ENCODE measurements at places on chromosomes 2 and 18. TPM values are rescaled to one million over a fixed set of nuclear protein-coding genes. Genes with fewer than 3 reads are reported as not detected.

DNA sequence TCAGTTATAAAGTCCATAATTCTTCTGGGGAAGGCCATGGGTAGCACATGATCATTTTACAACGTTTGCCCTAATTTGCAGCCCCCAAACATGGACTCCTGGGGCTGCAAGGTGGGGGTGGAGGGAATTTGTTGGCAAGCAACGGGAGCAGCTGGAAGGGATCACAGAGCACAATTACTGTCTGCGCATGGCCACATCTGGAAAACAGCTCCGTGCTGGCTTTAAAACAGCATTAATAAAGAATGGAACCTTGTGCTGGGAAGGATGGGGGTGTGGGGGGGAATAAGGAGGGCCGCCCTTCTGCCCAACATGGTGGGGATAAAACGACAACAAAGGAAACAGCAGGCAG is 60.9 kb upstream of the SLC14A2 start:
- no peak overlapping the region for H3K27ac ChIP-seq
- no peaks in the 10 kb centered on the region for H3K36me3 ChIP-seq

GRCh38 chr2:39625193-39625926 is 40.4 kb upstream of the TMEM178A start:
- no peak overlapping the region for H3K4me3 ChIP-seq
- peak; percentile 41 for DNase-seq
- peaks cover 4% of the 10 kb centered on the region for H3K4me1 ChIP-seq
- H3K36me3 ChIP-seq: no peaks in the 10 kb centered on the region
- no peak overlapping the region for H3K27ac ChIP-seq

DNA sequence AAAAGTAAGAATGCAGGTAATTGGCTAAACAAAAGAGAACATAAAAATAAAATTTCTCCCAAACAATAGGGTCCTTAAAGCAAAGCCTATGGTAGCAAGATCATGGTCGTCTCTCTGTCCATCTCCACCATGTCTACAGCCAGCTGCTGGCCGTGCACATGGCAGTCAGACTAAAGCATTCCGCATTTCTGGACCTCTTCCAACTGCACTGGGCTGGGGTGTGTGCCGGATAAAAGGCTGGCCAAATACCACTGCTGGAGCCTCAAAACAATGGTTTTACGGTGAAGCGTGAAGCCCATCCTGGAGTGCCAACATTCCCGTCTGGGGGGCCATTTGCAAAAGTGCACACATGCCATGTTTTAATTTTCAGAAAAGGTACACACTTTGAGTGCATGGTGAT is 74.8 kb upstream of the PIEZO2 start:
- DNase-seq: no peak
- H3K27me3 ChIP-seq: peaks cover 6% of the 10 kb centered on the region
- H3K27ac ChIP-seq: no peak overlapping the region
- H3K4me3 ChIP-seq: no peak overlapping the region

GRCh38 chr18:7532942-7533341 is 34.2 kb upstream of the PTPRM start:
- no peak for DNase-seq
- H3K27ac ChIP-seq: no peak overlapping the region
- no peaks in the 10 kb centered on the region for H3K27me3 ChIP-seq

DNA sequence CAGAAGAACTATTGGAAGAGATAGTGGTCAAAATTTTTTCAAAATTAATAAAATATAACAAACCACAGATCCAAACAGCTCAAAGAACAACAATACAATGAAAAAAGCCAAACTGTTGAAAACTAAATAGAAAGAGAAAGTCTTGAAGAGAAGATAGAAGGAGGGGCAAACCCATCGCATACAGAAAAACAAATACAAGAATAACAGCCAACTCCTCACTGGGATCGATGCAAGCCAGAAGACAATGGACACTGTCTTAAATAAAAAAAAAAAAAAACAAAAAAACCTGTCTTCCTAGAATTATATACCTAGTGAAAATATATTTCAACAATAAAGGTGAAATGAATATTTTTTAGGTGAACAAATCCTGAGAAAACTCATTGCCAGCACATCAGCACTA is 34.1 kb upstream of the ARHGAP25 start:
- DNase-seq: no peak
- H3K4me3 ChIP-seq: no peak overlapping the region
- no peaks in the 10 kb centered on the region for H3K36me3 ChIP-seq
- peaks cover 33% of the 10 kb centered on the region for H3K27me3 ChIP-seq

- H3K4me3 ChIP-seq: no peak within 1 kb of the TSS
- no peaks in the 10 kb centered on the region for H3K36me3 ChIP-seq
- H3K4me1 ChIP-seq: peaks cover 2% of the 10 kb centered on the region
- H3K27ac ChIP-seq: no peak within 1 kb of the TSS
- peaks cover 39% of the 10 kb centered on the region for H3K27me3 ChIP-seq
These were observed at the start of gene CIB4 for GRCh38 chr2:26640781-26641564. TSS of gene CIB4 (minus strand) at chr2:26641366. CDS start at chr2:26641314, 52 bp downstream.

DNA sequence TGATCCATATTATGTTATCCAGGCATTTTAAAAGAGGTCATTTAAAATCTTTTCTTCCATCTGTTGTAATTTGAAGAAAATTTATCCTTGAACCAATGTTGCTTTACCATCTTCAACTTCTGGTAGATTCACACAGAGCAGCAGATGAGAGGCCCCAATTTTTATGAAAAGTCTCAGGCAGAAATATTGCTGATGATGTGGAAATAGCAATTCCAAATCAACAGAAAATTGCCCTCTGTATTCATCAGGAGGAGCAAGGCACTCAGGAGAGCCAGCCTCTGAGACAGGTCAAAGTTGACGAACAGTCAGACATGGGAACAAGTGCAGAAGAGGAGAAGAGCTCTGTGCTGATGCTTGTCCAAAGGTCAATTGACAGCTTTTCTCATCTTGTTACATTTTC is 444.9 kb downstream of the NCKAP5 start:
- no peak overlapping the region for H3K27ac ChIP-seq
- no peak overlapping the region for H3K4me3 ChIP-seq
- H3K27me3 ChIP-seq: no peaks in the 10 kb centered on the region
- peaks cover 7% of the 10 kb centered on the region for H3K36me3 ChIP-seq
- no peak for DNase-seq

DNA sequence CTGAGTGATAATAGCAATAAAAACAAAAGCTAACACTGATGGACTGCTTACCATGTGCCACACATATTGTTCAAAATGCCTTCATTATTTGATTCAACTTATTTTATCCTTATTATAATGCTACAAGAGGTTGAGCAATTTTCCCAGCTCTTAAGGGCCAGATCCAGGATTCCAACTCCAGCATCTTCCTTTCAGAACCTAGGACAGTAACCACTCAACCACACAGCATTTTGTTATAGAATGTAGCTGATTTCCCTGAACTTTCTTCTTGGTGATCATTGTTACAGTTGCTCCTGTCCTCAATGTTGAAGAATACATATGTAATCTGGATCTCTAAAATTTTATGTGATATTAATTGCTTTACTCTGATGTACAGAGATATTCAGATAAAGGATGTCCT is 341.7 kb downstream of the PIK3C3 start:
- no peak for DNase-seq
- H3K36me3 ChIP-seq: no peaks in the 10 kb centered on the region
- H3K4me3 ChIP-seq: no peak overlapping the region
- H3K4me1 ChIP-seq: no peaks in the 10 kb centered on the region
- H3K27ac ChIP-seq: no peak overlapping the region

- no peak overlapping the region for H3K4me3 ChIP-seq
- no peaks in the 10 kb centered on the region for H3K4me1 ChIP-seq
- no peaks in the 10 kb centered on the region for H3K27me3 ChIP-seq
- no peak for DNase-seq
These were observed 53.8 kb downstream of the LINC00305 start for GRCh38 chr18:64095056-64095455.

DNA sequence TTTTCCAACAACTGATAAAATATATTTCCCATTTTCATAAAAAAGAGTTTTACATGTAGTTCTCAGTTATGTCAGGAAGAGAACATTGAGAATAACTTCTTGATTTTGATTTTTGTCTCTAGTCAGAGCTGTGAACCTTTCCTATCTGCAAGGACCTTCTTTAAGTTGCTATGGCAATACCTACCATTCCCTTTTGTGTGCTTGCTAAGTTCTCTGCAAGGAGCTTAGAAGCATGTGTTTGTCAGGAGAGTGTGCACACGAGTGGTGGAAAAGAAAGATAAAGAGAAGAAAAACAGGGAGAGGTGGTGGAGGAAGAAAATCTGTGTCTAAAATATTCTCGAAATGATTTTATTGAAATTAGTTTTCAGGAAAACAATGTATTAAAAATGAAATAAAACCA is 140.3 kb upstream of the SLC8A1 start:
- H3K4me3 ChIP-seq: no peak overlapping the region
- no peaks in the 10 kb centered on the region for H3K4me1 ChIP-seq
- no peaks in the 10 kb centered on the region for H3K27me3 ChIP-seq
- no peak for DNase-seq
- H3K36me3 ChIP-seq: no peaks in the 10 kb centered on the region
- no peak overlapping the region for H3K27ac ChIP-seq

DNA sequence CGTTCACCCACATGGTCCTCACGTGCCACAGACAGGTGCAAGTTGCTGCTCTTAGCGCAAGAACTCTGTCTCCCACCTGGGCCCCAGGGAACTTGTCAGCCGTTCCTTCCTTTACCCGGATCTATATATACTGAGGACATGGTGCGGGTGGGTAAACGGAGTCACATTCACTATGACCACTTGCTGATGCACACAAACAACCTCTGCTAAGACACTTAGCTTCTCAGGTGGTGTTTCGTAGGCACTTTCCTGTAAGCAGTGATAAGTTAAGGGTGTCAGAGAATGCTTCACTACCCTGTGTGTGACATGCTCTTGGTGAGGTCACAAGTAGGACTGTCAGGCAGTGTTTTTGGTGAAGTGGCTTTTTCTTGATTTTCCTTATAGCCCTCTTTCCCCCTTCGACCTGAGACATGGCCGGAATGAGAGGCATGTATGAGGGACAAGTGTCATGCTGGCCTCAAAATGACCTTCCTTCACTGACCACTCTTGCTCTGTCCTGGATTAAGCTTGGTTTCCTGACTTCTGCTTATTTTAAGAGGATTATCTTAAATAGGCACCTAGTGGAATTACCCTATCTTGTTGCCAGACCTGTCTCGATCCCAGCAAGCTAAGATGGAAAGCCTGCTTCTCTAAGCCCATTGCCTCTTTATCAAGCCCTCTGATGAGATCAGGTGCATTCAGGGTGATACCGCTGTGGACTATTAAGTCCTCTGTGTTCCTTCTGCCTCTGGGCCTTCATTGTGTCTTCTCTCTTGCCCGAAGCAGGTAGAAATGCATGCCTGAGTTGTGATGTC is 97.1 kb upstream of the CELF4 start:
- H3K36me3 ChIP-seq: no peaks in the 10 kb centered on the region
- no peaks in the 10 kb centered on the region for H3K27me3 ChIP-seq
- H3K27ac ChIP-seq: no peak overlapping the region
- no peaks in the 10 kb centered on the region for H3K4me1 ChIP-seq
- H3K4me3 ChIP-seq: no peak overlapping the region

- no peak overlapping the region for H3K27ac ChIP-seq
- H3K4me1 ChIP-seq: peaks cover 4% of the 10 kb centered on the region
- peaks cover 3% of the 10 kb centered on the region for H3K36me3 ChIP-seq
- H3K27me3 ChIP-seq: no peaks in the 10 kb centered on the region
- H3K4me3 ChIP-seq: no peak overlapping the region
These were observed 66.9 kb downstream of the EMX1 start for GRCh38 chr2:72984172-72984671.

- H3K4me1 ChIP-seq: no peaks in the 10 kb centered on the region
- H3K36me3 ChIP-seq: no peaks in the 10 kb centered on the region
- H3K4me3 ChIP-seq: no peak overlapping the region
These were observed 103.1 kb downstream of the DTNB start for GRCh38 chr2:25570161-25570845.

DNA sequence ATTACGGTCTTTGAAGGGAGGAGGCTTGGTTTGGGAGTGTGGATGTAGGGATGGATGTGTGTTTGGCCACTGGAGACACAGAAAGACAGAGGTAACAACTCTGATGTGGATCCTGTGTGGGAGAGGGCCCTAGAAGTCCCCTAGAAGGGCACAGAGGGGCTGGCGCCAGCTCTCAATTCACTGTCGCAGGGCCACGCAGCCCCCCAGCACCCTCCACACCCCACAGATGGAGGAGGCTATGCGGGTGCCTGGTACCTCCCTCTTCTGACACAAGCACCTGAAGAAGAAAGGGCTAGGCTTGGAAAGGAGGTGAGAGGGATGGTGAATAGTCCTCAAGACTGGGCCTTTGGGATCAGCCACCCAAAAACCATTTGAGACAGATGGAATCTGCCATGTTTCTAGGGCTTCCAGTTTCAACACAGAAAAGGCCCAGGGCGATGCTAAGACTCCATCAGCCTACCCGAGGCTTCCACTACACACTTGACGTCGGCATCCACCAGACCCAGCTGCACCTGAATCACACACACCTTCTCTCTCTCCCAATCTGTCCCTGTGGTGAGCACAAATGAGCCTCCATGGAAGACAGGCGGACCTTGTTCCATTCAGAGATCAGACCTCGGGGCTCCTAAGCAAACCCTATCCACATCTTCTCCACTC is 413.5 kb upstream of the HS6ST1 start:
- no peaks in the 10 kb centered on the region for H3K36me3 ChIP-seq
- no peak overlapping the region for H3K4me3 ChIP-seq
- H3K27me3 ChIP-seq: no peaks in the 10 kb centered on the region
- no peak for DNase-seq
- H3K27ac ChIP-seq: no peak overlapping the region
- H3K4me1 ChIP-seq: peaks cover 13% of the 10 kb centered on the region

- H3K4me1 ChIP-seq: no peaks in the 10 kb centered on the region
- H3K27me3 ChIP-seq: no peaks in the 10 kb centered on the region
- no peaks in the 10 kb centered on the region for H3K36me3 ChIP-seq
- DNase-seq: peak; percentile 2
These were observed 352.7 kb upstream of the SLC39A10 start for GRCh38 chr2:195304310-195304709.

DNA sequence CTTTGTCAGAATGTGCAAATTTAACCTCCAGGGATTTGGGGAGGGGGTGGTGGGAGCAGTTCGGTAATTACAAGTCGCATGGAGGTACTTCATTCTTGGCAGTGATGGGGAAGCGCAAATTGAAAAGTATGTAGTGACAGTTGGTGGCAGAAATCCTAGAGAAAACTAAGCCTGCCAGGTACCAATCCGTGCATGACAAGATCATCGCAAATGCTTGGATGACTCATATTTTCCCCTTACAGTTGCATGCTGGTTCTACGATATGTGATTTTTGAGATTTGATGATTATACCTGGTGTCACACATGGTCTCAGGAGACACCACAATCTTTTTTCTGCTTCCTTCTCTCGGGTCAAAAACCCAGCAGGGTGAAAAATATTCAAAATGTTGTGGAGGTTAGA is 479.7 kb upstream of the ID2 start:
- H3K4me3 ChIP-seq: no peak overlapping the region
- DNase-seq: no peak
- no peaks in the 10 kb centered on the region for H3K36me3 ChIP-seq
- no peaks in the 10 kb centered on the region for H3K27me3 ChIP-seq

The SH2D6 gene
- 0.36 TPM for total RNA-seq

The C2orf66 gene
- not detected for total RNA-seq

The CYP27C1 gene
- total RNA-seq: not detected

The DIS3L2 gene
- total RNA-seq: 19.2 TPM

The REG3G gene
- not detected for total RNA-seq

The RGPD4 gene
- not detected for total RNA-seq

The FAM228A gene
- total RNA-seq: not detected

The TLX2 gene
- not detected for total RNA-seq

All from IMR-90 (cell line).